ENCODE measurements at places on chromosomes 7 and 10. TPM values are rescaled to one million over a fixed set of nuclear protein-coding genes. Genes with fewer than 3 reads are reported as not detected.

Gene LRRC18
- total RNA-seq = not detected

Gene CPA5
- 3.6 TPM for total RNA-seq

Gene PDCD4
- 125 TPM for total RNA-seq

Gene SPRN
- total RNA-seq = not detected

Gene NPVF
- total RNA-seq = not detected

Gene MACC1
- total RNA-seq = 0.14 TPM

Gene FXYD4
- not detected for total RNA-seq

Gene SPDYE5
- total RNA-seq = not detected

Gene COL26A1
- total RNA-seq = not detected

Gene EBF3
- not detected for total RNA-seq

DNA sequence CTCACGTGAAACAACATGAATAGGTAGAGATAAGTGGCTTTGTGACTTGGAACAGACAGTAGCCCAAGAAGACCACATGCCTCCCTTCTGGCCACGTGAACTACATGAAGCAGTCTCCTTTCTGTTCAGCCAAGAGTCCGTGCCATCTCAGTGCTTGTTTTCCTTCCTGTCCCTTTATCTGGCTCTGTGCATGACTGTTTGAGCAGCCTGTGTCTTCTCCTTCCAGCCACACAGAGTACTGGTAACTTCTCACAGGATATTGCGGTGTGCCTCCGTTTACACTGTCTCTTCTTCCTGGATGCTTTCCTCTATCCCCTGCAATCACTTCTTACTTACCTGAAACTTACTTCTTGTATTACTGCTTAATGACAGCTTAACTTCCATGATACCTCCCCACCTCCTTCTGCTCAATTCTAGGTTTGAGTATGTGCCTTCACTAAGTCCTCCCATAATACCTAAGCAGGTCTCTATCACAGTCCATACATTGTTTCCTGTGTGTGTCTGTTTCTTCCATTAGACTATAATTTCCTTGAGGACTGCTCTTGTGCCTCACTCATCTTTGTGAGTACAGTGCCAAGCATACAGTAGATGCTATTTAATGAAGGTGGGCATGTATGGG is 748.7 kb downstream of the AUTS2 start:
- no peak for DNase-seq
- no peak overlapping the region for H3K27ac ChIP-seq
- no peaks in the 10 kb centered on the region for H3K4me1 ChIP-seq
- no peak overlapping the region for H3K4me3 ChIP-seq
- no peaks in the 10 kb centered on the region for H3K27me3 ChIP-seq

DNA sequence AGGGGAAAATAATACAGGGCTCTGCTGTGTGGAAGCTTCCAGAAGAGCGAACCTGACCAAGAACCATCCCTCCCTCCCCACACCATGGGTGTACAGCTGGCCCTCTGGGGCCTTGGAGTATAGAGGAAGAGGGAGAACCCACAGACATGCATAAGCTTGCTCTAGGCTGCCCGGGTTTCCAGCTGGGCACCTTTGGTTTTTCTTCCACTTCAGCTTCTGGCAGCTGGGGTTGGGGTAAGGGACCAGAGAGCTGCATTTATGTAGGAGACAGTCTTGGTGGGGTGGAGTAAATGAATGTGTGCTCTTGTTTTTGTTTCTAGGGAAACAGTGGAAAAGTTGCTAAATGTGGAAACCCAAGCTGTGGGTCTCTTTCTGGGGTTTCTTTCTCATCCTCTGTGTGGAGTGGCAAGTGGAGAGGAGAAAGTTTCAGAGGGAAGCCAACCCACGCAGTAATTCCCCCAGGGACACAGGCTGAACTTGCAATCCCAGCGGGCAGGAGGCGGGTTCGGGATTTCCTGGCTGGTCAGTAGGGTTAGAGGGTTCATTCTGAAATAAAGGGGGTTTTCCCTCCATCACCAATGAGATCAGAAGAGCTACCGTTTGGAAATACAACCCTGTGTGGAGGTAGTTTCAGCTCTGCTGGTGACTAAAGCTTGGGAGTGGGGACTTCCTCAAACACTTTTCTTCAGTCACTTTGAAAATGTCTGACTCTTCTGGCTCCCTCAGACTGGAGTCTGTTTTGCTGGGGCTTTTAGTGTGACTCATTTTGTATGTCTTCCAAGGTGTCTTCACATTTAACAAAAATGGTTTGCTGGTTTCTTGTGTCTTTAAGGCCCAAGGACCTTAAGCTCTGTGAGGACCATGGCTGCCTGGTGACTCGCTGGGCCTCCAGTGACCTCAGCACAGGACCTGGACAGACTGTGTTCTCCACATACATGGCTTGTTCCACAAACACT is 22.2 kb upstream of the SRGN start:
- no peaks in the 10 kb centered on the region for H3K27me3 ChIP-seq
- peaks cover 46% of the 10 kb centered on the region for H3K4me1 ChIP-seq
- H3K36me3 ChIP-seq = peaks cover 5% of the 10 kb centered on the region
- H3K27ac ChIP-seq = peak overlapping the region; percentile 96
- H3K4me3 ChIP-seq = peak overlapping the region; percentile 66

GRCh38 chr10:23106331-23107072 is 11.1 kb downstream of the MSRB2 start:
- no peaks in the 10 kb centered on the region for H3K27me3 ChIP-seq
- H3K4me1 ChIP-seq = no peaks in the 10 kb centered on the region
- DNase-seq = no peak
- H3K27ac ChIP-seq = no peak overlapping the region

- H3K4me1 ChIP-seq = peaks cover 15% of the 10 kb centered on the region
- H3K27ac ChIP-seq = peak overlapping the region; percentile 84
- no peak for DNase-seq
- H3K36me3 ChIP-seq = peaks cover 19% of the 10 kb centered on the region
These were observed 131.2 kb downstream of the RALA start for GRCh38 chr7:39754326-39755120.

GRCh38 chr10:30531751-30532530 is 97.6 kb downstream of the LYZL2 start:
- peaks cover 40% of the 10 kb centered on the region for H3K4me1 ChIP-seq
- no peaks in the 10 kb centered on the region for H3K27me3 ChIP-seq
- H3K36me3 ChIP-seq = no peaks in the 10 kb centered on the region

- peak overlapping the region; percentile 49 for H3K4me3 ChIP-seq
- no peaks in the 10 kb centered on the region for H3K27me3 ChIP-seq
- H3K36me3 ChIP-seq = peaks cover 24% of the 10 kb centered on the region
- DNase-seq = no peak
These were observed 2.6 kb downstream of the MKLN1 start for GRCh38 chr7:131330299-131330698.

GRCh38 chr7:135914346-135914745 is 62.8 kb downstream of the MTPN start:
- no peak overlapping the region for H3K27ac ChIP-seq
- DNase-seq = no peak
- H3K4me3 ChIP-seq = no peak overlapping the region
- peaks cover 6% of the 10 kb centered on the region for H3K4me1 ChIP-seq
- no peaks in the 10 kb centered on the region for H3K36me3 ChIP-seq

DNA sequence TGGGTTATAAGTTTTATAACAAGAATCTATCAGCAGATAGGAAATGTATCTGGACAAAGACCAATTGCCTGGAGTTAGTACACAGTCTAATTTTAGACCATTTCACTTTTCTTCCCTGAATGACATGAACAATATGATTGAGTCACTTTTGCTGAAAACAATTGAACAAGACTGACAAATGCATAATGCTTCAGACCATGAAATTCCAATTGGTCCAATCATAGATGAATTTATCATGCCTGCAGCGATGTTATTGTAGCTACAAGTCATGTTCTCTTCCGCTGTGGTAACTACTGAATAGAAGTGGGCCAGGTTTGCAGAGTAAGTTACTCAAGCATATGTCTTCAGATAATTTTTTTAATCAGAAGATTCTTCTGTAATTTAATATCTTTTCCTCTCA is 73.4 kb downstream of the VSTM2A start:
- no peaks in the 10 kb centered on the region for H3K27me3 ChIP-seq
- H3K36me3 ChIP-seq = no peaks in the 10 kb centered on the region
- no peak for DNase-seq
- no peak overlapping the region for H3K27ac ChIP-seq

GRCh38 chr7:100670074-100670473 is 3.5 kb upstream of the GNB2 start:
- no peaks in the 10 kb centered on the region for H3K4me1 ChIP-seq
- no peak for DNase-seq
- no peaks in the 10 kb centered on the region for H3K27me3 ChIP-seq

DNA sequence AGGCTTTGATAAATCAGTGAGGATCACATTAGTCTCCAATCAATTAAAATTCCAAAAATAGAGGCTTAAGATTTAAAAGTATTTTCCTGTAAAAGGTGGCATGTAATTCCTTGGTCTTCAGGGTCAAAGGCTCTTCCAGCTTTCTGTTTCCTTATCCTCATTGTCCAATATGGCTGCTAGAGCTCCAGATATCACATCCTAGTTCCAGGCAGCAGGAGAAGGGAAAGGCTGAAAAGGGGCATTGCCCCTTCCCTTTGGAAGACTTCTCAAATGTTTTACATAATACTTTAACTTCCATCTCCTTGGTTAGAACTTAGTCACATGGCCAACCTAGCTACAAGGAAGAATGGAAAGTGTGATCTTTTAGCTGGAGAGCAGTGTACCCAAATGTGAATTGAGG is 39.2 kb upstream of the JAZF1 start:
- peaks cover 21% of the 10 kb centered on the region for H3K27me3 ChIP-seq
- H3K4me3 ChIP-seq = no peak overlapping the region
- no peak overlapping the region for H3K27ac ChIP-seq

DNA sequence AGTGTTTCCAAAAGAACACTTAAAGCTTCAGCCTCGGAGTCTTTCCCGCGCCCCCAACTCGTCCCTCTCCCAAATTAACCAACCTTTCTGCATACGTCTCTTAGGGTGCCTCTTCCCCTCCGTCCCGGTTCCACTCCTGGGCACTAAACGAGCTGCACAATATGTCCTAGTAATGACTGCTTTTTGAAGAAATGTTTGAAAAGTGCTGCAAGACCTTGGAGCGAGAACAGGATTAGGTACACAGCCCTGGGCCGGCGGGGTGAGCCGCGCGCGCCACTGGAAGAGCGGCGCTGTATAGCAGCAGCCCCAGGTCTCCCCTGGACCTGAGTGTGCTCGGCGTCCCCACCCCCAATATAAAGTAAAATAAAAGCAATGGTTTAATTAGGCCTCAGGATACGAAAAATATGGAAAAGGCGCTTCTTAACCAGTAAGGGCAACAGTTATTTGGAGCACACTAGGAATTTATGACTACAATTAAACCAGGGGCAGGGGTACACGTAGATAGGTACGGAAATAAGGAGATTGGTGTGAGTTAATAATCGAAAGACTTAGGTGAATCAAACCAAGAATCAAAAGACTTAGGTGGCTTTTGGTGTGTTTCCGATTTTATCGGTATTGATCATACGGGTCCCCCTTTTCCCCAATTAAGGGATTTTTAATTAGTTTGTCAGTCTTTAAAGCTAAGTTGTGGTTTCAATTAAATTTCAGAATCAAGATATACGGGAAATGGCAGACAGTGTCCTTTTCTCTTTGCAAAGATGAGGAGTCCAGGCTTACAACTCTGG is 1.9 kb downstream of the TET1 start:
- H3K36me3 ChIP-seq = peaks cover 2% of the 10 kb centered on the region
- peaks cover 18% of the 10 kb centered on the region for H3K4me1 ChIP-seq
- no peak for DNase-seq

DNA sequence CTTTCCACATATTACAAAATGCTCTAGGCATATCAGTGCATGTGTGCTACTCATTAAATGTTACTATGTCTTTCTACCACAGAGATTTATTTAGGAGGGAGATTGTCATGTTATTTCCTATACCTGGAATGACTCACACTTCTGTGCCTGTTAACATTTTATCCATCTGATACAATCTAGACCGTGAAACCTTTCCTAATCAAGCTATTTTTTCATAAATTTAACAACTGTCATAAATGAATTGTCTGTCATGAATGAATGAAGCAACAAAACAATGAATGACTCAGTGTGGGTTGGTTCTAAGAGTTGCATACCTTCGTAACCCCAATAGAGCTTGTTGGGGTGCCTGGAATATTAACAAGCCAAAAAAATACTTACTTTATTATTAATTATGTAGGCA is 554.3 kb downstream of the GRM8 start:
- H3K36me3 ChIP-seq = no peaks in the 10 kb centered on the region
- DNase-seq = no peak
- H3K4me3 ChIP-seq = no peak overlapping the region
- H3K27me3 ChIP-seq = no peaks in the 10 kb centered on the region

GRCh38 chr10:124566981-124567835 is 105.6 kb downstream of the LHPP start:
- no peak overlapping the region for H3K4me3 ChIP-seq
- no peak overlapping the region for H3K27ac ChIP-seq
- no peaks in the 10 kb centered on the region for H3K4me1 ChIP-seq
- DNase-seq = no peak
- H3K36me3 ChIP-seq = no peaks in the 10 kb centered on the region

- no peaks in the 10 kb centered on the region for H3K36me3 ChIP-seq
- H3K4me1 ChIP-seq = no peaks in the 10 kb centered on the region
- H3K27ac ChIP-seq = no peak overlapping the region
- H3K4me3 ChIP-seq = no peak overlapping the region
- DNase-seq = no peak
These were observed 118.0 kb downstream of the COBL start for GRCh38 chr7:51198654-51199053.

- DNase-seq = no peak
- H3K27ac ChIP-seq = no peak overlapping the region
- H3K4me3 ChIP-seq = no peak overlapping the region
- H3K4me1 ChIP-seq = no peaks in the 10 kb centered on the region
These were observed 41.7 kb downstream of the AKR1E2 start for GRCh38 chr10:4867520-4868356.

- no peaks in the 10 kb centered on the region for H3K36me3 ChIP-seq
- no peak overlapping the region for H3K27ac ChIP-seq
- no peak overlapping the region for H3K4me3 ChIP-seq
- H3K4me1 ChIP-seq = no peaks in the 10 kb centered on the region
These were observed 114.6 kb upstream of the LRRTM3 start for GRCh38 chr10:66811211-66811610.

- no peak overlapping the region for H3K27ac ChIP-seq
- no peaks in the 10 kb centered on the region for H3K4me1 ChIP-seq
- no peak overlapping the region for H3K4me3 ChIP-seq
- no peaks in the 10 kb centered on the region for H3K36me3 ChIP-seq
These were observed 74.2 kb downstream of the CTNNA3 start for GRCh38 chr10:67621834-67622233.

GRCh38 chr7:152608656-152609055 is 67.3 kb downstream of the XRCC2 start:
- DNase-seq = no peak
- H3K27ac ChIP-seq = no peak overlapping the region
- no peak overlapping the region for H3K4me3 ChIP-seq
- H3K27me3 ChIP-seq = no peaks in the 10 kb centered on the region

- peaks cover 88% of the 10 kb centered on the region for H3K36me3 ChIP-seq
- H3K4me3 ChIP-seq = peak overlapping the region; percentile 82
- peaks cover 7% of the 10 kb centered on the region for H3K27me3 ChIP-seq
- DNase-seq = no peak
These were observed 13.2 kb downstream of the IL2RA start for GRCh38 chr10:6049031-6049400.

Data from activated naive CD8-positive, alpha-beta T cell treated with anti-CD3 and anti-CD28 coated beads for 36 hours (primary cell).